ENCODE measurements at places on chromosomes 11 and 22.

GRCh38 chr22:31896472-31896871 lies 47.9 kb upstream of the YWHAH start:
- no peak for DNase-seq

DNA sequence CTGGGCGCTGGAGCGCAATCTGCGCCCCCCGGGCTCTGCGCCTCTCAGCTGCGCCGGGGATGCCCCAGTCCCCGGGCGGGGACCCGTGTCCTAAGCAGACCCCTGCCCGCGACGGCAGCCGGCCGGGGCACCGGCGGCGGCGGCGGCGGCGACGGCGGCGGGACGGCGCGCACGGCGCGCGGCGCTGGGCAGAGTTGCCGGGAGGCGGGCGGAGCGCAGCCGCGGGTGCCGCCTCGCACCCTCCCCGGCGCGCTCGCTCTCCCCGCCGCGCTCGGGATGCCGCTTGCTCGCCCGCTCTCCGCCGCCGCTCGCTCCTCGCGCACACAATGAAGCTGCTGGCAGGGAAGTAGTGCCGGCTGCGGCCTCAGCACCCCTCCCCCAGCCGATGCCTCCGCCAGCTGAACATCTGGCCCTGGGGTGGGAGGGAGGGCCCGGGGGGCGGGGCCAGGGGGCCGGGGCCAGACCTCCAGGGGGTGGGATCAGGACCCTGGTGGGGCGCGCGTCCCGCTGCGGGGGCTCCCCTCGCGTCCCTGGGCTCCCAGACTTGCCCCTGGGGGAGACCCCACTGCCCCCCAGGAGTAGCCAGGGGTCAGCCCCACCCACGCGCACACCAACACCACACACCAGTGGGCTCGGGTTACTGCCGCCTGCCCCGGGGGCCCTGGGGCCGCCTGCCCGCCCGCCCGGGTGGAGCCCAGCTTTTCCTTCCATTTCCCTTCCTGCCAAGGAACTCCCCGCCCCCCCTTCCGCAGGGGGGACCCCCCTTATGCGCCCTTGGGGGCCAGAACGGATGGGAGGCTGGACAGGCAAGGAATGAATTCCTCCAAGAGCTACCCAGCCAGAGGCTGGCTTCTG lies at the start of gene RCOR2:
TSS of gene RCOR2 (minus strand) at position 328 of the 855 bp plus-strand sequence. CDS start 708 bp downstream, outside the sequence.
- DNase-seq = peak; percentile 85

DNA sequence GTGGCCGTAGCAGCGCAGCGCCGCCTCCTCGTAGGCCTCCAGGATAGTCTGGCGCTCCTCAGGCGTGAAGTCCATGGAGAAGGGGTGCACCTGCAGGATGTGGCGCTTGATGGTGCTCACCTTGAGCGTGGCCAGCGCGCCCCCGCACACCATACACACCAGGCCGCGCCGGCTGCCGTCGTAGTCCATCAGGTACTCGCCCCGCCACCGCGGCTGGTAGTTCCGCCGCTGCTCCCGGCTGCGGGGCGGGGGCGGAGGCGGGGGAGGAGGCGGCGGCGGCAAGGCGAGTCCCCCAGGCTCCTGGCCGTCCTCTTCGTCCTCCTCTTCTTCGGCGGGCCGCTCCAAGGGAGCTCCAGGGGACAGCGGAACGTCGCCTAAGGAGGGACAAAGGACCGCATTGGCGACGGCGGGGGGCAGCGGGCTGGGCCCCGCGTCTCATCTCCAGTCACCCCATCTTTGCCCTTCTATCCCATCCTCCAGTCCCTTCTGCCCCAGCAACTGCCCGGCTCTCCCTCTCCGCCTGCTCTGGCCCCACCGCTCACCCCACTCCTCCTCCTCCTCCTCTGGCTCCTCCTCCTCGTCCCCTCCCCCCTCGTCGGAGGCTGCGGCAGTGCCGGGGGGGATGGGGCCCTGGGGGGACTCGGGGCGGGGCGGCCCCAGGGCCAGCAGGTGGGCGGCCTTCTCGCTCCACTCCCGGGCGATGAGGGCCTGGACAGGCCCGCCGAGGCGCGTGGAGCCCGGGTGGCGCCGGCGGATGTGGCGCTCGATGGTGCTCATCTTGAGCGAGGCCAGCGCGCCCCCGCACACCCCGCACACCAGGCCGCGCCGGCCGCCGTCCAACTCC lies 4.9 kb downstream of the ZFTA start:
- DNase-seq = no peak

- peak; percentile 69 for DNase-seq
Measured at GRCh38 chr22:50473855-50474671, 772 bp downstream of the SBF1 start.

- DNase-seq = no peak
Measured at GRCh38 chr11:132253469-132254264, 883.3 kb downstream of the NTM start.

All from T47D (cell line).